ENCODE measurements at places on chromosomes 7 and 10.

DNA sequence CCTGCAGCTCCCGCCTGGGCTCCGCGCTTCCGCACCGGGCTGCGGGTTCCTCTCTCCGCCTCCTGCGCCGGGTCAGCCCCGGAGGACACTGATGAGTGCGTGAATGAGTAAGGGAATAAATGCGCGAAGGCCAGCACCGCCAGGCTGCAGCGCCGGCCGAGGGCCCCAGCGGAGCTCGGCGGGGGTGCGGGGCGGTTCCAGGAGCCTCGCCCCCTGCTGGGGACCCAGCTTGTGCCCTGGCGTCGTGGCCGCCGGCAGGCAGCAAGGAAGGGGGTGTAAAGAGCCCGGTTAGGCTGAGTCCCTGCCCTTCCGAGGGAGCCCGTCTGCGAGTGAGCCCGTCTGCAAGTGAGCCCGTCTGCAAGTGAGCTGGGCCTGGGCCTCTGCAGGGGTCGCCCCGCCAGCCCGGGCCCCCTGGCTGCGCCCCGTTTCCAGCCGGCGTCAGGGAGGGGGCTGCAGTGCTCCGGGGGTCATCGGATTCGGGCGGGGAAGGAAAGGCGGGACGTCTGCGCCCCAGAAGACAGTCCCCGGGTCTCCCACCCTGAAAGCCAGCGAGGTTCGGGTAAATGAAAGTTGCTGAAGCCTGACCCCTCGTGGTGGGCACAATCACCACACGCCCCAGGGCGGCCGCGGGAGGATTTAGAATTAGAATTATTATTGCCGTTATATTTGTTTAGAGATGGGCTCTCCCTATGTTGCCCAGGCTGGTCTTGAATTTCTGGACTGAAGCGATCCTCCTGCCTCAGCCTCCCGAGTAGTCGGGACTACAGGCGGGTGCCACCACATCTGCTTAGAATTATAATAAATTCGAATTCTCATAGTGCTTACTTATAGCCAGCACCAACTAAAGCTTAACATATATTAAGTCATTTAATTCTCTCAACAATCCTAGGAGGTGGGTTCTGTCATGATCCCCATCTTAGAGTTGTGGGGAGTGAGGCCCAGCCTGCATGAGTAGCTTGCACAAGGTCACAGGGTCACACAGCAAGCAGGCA lies 8.6 kb upstream of the CRYGN start:
- peak; percentile 86 for DNase-seq

DNA sequence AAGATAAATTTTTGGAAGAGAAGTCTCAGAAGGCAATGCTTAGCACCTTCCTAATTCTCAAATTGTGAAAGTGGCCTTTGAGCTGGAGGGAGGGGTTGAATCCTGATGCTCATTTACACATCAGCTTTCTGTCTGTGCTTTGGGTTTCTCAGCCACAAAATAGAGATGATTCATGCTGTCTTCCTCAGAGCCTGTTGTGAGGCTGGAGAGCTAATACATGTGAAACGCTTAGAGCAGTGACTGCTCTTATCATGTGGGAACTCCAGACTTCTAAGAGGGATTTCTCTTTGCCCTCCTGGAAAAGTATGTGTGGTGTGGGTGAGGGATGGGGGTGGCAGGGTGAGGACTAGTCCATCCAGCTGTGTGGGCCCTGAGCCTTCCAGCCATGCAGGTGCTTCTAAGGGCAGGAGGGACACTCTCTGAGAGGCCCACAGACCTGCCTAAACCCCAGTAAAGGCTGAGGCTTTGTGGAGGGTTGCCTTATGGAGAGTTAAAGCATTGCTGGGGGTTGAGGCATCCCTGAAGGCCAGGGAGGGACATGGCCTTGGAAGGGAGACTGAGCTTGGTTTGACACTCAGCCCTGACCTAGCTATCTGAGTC lies 4.8 kb upstream of the EVX1 start:
- peak; percentile 80 for DNase-seq

GRCh38 chr10:110434489-110435096 lies 63.1 kb upstream of the DUSP5 start:
- peak; percentile 70 for DNase-seq

- DNase-seq = no peak
These were observed 108.1 kb upstream of the PCDH15 start for GRCh38 chr10:54909165-54909564.

GRCh38 chr10:27801171-27801785 lies 55.7 kb upstream of the MKX start:
- no peak for DNase-seq

DNA sequence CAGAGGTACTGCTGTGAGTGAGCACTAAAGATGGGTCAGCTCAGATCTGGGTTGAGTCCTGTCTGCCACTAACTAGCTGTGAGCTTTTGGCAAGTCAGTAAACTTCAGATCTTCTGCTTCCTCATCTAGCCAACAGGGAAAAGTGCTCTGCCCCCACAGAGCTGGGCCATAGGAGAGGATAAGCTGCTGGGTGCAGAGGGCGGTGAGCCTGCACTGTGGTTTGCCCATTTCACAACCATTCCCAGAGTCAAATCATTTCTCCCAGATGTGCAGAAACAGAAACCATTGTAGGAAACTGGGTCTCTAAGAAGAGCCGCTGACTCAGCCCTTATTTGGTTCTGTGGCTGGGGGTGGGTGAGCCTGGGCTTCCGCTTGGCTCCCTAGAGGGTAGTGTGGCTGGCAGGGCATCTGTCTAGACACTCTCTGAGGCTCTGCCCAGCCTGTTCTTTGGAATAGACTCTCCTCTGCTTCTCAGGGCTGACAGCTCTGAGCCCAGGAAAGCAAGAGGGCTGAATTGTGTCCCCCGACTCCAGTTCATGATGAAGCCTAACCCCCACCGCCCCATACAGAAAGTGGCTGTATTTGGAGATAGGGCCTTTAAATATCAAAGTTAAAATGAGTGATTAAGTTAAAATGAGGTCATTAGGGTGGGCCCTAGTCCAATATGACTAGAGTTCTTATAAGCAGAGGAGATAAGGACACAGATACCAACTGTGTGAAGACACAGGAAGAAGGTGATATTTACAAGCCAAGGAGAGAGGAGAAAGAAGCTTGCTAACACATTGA lies 29.5 kb upstream of the ARHGAP22 start:
- peak; percentile 100 for DNase-seq

GRCh38 chr7:150946421-150947240 lies 31.5 kb downstream of the KCNH2 start:
- DNase-seq = no peak

- DNase-seq = no peak
These were observed 24.8 kb upstream of the UNC5B start for GRCh38 chr10:71187600-71187999.

GRCh38 chr10:96789571-96790108 lies 42.5 kb upstream of the LCOR start:
- peak; percentile 55 for DNase-seq

DNA sequence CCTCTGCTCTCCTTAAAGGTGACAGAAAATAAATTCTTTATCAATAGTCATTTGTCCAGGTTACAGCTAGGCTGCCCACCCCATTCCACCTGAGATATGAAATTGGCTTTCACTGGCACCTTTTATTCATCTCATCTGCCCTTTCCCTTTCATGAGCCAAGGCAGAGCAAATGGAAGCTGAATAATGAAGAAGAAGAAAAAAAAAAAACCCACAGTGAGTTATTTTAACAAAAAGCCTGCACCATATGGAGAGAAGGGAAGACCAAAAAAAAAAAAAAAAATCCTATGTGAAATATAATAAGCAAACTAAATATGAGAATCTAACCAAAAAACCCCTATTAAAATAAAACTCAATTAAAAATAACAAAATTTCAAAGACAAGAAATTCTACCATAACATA lies 59.2 kb downstream of the CHCHD3 start:
- no peak for DNase-seq

DNA sequence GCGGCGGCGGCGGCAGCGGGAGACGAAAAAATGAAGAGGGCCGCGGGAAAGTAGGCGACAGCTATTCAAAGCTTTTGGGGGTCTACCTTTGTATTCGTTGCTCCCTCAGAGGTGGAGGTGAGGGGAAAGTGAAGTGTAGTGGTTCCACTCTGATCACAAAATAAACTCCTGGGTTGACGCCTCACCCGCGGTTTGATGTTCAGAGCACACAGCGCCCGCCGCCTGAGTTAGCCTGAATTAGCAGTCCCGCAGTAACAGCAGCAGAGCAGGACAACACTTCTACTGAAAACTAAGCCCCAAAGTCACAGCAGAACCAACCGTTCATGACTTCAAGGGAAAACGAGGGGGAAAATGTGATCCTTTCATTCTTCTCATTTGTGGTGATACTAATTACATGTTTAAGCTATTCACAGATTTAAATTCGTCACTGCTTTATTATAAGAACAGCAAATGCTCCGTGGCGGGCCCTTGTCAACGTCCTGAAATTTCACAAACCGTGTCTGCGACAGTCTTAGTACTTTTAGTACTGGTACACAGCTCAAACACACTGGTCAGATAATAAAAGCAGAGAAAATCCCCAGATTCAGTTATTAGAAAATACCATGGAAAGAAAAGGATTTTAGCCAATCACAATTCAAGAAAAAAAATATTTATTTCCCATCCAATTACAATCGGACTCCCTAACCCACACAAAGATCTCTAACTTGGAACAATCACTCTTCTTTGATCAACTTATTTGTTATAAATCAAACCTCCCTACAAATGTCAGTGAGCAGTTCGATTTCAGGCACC lies 563 bp upstream of the JMJD1C start:
- DNase-seq = peak; percentile 82

- peak; percentile 74 for DNase-seq
These were observed 9.4 kb upstream of the PPP2R2D start for GRCh38 chr10:131891196-131891928.

DNA sequence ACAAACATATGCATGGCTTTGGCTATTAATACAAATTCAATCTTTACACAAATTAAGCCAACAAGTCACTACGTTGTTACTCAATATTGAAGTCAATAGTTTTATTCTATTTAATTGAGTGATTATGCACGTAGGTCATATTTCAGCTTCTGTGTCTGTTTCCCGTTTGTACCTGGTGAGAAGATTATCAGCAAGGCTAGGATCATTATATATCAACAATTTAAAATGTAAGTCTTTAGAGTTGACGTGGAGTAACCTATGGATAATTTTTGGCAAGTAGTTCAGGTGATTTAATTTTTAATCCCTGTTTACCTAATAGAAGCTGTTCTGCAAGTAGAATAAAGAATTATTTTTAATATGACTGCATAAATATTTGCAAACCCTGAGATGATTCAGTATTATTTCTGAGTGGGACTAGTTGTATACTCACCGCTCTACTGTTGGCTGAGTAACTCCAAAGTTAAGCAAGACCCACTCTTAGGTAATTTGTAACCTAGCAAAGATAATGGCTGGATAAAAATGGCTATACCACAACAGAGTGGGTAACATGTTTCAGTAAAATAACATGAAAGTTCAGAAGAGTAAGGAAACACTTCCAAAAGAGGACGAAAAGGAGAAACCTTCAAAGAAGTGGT lies 161.0 kb downstream of the HGF start:
- no peak for DNase-seq

DNA sequence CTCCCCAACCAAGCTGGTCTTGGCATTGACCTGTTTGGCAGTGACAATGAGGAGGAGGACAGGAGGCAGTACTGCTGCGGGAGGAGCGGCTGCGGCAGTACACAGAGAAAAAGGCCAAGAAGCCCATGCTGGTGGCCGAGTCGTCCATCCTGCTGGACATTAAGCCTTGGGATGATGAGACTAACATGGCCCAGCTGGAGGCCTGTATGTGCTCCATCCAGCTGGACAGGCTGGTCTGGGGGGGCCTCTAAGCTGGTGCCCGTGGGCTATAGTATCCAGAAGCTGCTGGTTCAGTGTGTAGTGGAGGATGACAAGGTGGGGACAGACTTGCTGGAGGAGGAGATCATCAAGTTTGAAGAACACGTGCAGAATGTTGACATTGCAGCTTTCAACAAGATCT lies 39.1 kb upstream of the ZNF273 start:
- no peak for DNase-seq

DNA sequence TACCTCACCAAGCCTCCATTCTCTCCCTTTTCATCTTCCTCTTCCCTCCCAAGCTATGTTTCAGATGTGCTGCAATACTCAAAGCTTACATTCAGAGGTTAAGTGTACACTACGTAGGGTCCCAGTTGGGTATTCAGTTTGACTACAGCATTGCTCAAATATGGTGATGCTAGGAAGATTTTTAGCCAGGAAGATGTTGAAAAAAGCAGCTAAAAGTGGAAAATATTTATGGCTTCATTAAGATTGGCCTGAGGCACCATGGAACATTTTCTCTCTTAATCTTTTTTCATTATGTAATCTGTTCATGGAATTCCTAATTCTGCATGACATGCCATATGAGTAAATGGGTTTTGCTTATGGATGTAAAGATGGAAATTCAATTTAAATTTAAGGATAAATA lies 72.0 kb upstream of the ABCB5 start:
- DNase-seq = no peak

- DNase-seq = no peak
These were observed 620 bp downstream of the BET1 start for GRCh38 chr7:94003446-94004023.

- DNase-seq = no peak
These were observed 37.1 kb upstream of the BICC1 start for GRCh38 chr10:58475322-58476277.

- DNase-seq = no peak
These were observed 74.6 kb downstream of the CREM start for GRCh38 chr10:35201234-35201633.

- peak; percentile 98 for DNase-seq
These were observed 102.7 kb downstream of the ZNF248 start for GRCh38 chr10:37754538-37755323.

GRCh38 chr7:55871932-55872485 lies 9.5 kb upstream of the SEPTIN14 start:
- no peak for DNase-seq

DNA sequence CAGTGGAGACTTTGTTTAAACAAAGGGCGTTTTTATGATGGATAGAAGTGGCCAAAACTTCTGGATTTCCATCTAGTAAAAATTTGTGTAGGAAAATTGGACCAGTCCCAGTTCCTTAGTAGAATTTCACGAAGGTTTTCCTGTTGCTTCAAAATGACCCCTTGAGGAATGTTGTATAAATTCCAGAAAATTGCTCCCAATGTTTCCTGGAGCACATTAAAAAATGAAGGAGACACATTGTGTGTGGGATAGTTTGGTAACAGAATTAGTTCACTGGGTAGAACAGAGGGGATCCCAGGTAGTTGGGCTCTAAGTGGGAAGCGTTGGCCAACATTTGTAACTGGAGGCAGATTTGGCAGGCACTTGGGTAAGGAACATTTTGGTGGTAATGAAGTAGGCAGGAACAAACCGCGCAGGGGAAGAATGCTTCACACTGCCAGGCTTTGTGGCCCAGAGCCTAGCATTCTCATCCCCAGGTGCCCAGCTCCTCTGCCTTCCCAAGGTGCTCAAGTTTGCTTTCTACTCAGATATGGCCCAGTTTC lies 758.6 kb downstream of the AUTS2 start:
- DNase-seq = no peak
